ENCODE measurements at places on chromosomes 12 and 14.

DNA sequence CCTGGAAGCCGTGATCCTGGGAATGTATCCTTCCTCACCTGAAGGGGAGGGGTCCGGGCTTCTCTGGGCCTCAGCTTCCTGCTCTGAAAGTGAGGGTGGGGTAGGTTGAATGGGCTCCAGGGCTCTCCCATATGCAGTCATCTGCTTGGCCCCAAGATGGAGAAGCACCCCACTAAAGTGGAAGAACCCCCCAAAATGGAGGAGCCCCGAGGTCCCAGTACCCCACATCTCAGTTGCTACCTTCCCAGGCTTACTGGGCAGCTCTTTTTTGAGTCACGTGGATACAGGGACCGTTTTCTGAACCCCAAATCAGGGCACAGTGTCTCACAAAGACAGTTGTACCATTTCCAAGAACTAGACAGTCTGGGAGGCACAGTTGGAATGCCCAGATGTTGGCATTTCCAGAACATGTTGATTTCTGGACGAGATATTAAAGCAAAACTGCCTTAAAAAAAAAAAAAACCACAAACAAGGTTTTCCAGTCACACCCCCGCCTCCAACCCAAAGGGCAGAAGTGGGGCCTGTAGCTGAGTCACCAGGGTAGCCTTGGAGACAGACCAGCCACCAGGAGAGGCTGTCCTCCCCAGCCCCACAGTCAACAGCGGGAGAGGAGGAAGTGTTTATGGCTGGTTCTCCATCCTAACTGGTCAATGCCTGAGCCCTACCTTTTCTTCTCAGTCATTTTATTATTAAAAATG lies 12.1 kb downstream of the VASH1 start:
- no peak for DNase-seq

DNA sequence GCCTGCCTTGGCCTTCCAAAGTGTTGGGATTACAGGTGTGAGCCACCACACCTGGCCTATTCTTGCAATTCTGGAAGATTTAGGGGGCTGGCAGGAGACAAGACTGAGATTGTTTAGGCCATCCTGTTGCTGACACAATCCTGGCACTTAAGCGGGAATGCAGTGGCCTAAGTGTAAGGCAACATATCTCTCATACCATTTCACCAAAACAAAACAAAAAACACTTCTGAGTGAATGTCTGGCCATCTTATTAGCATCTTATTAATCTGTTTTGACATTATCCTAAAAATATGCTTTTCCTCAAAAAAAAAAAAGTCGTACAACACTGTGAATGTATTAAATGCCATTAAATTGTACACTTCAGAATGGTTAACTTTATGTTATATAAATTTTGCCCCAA lies 67.6 kb downstream of the DENND5B start:
- DNase-seq, result no peak

GRCh38 chr12:95179011-95179410 lies 38.3 kb downstream of the FGD6 start:
- no peak for DNase-seq

DNA sequence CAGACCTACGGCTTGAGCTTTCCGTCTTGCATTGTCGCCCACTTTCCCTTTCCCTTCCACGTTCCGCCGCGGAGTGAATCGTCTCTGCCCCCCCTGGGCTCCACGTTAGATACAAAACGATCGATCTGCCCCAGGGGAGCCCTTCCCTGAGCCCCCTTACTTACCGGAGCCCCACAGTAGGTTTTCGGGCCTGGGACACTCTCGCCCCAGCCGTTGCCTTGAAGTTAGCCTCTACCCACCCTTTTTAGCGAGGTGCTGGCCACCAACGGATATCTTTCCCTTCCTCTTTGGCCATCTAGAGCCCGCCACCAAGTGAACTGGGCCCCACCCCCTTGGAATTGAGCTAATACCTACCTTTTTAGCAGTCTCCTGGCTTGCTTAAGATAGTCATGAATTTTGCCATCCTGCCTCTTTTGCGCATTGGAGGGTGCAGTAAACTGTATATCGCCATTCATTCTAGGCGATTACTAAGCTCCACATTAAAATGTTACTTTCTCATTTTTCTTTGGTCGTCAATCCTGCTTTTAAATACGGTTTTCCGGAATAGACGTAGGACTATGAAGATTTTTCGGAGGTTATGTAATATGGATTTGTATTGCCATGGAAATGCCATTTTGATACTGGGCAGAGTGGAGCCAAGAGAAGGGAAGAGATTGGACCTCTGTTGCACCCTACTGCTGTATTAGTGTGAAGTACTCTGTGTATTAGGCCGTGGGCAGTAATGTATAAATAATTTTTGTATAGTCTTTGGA lies 764 bp downstream of the RBM25 start:
- no peak for DNase-seq

- no peak for DNase-seq
Measured at GRCh38 chr12:94172973-94173372, 24.6 kb downstream of the PLXNC1 start.

- DNase-seq, result no peak
Measured at GRCh38 chr12:109310247-109311125, 1.4 kb upstream of the FOXN4 start.

DNA sequence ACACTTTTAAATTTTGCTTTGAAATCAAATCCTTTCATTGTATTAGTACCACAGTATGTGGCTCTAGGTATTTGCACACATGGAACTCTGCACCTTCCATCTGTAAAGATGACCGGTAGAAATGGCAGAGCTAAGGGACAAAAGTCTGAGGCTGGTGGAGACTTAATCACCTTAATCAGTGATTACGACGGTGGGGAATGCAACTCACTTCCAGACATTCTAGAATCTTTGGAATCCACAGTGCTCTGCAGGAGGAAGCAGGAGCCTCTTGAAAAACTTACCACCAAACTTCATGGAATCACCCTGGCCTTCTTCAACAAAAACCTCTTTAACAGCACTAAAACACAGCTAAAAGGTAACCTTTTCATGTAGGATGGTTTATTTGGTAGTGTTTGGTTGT lies 3.9 kb upstream of the DACT1 start:
- no peak for DNase-seq

DNA sequence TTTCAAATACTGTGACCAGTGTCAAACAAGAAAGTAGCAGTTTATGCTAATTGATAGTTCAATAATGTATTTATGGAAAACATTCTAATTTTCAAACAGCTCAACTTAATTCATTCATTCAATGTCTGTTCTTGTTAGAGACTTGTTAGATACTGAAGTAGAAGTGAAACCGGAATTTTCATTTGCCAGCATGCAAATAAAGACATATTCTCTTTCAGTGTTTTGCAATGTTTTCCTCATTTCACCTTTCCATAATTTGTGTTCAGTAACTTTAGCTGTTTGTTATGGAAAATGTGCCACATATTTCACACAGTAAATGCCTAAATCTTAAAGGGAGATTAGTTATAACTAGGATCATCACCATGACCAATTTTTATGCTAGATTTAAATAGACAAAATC lies 21.2 kb downstream of the TAS2R50 start:
- DNase-seq, result no peak

- no peak for DNase-seq
Measured at GRCh38 chr14:76768671-76769500, 7.6 kb downstream of the VASH1 start.

DNA sequence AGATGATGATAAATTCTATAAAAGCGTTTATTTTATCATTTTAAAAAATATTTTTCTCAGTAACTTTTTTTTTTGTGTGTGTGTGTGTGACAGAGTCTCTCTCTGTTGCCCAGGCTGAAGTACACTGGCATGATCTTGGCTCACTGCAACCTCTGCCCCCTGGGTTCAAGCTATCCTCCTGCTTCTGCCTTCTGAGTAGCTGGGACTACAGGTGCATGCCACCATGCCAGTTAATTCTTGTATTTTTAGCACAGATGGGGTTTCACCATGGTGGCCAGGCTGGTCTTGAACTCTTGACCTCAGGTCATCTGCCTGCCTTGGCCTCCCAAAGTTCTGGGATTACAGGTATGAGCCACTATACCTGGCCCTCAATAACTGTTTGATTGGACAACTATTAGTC lies 37.2 kb downstream of the PKP2 start:
- no peak for DNase-seq

DNA sequence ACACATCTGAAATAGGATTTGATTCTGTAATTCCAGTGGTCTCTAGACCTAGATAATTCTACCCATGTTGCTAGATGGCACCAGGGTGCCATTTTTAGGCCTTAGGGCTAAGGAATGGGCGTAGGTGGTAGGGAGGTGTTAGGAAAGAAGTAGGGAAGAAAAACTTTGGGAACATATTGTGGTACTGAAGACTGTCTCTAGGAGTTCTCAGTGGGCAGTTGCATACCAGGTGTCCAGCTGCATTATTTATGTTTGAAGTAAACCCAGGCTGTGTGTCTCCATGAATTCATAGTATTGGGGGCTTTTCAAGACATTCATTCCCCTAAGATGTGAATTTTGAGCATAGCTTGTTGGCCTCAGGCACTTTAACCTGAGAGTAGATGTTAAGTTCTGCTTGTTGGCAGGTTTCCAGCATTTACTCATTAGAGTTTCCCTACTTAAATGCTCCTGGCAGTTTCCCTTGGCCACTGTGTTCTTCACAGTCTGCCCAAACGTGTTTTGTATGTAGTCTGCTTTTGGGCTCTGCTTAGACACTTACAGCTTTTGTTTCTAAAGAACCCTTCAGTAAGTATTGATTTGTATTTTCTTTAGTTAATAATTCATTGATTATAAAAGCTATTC lies 31.5 kb upstream of the CCT2 start:
- no peak for DNase-seq

DNA sequence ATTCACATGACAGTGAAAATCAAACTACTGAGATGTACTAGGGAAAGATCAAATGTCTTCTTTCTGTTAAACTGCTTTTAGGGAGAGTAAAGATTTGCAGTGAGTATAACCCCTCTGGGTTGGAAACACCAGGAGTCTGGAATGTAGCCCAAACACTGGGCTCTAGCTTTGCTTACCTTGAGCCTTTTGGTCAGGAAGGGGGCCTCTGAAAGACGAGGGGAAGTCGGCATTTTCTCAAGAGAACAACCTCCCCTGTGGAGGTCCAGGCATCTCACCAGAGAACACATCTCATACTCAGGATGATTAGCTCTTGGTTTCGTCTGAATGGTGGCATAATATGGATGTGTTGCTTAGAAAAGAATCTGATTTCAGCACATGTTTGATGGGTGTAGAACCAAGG lies 169.0 kb downstream of the ZFP36L1 start:
- DNase-seq, result no peak

DNA sequence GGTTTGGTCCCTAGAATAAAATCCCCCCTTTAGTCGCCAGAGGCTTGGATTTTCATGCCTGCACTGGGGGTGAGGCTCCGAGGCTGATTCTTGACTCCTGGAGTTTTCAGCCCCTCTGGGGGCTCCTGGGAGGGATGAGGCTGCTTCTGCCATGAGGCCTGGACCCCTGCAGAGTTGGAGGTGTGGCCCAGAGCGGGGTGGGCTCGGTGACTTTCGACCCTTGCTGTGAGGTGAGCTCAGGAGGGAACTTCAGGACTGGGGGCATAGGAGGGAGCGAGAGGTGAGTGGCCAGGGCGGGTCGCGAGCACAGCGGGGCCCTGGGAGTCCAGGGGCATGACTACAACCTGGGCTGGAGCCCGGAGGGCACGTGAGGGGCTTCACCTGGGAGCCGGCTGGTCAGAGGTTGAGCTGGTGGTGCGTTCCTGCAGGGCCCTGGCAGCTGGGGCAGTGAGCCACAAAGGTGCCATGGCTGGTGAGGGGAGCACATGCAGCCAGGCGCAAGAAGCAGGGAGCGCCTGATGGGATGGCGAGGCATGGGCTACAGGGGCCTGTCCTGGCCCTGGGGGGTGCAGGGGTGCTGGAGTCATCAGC lies 168.2 kb downstream of the KIF26A start:
- no peak for DNase-seq

GRCh38 chr12:6745741-6746525 lies 7.0 kb downstream of the MLF2 start:
- DNase-seq, result peak; percentile 16
